ENCODE measurements at places on chromosomes 6 and 20.
A peak's percentile ranks its signal among the peaks of the same experiment; 100 is the strongest.

GRCh38 chr20:13800728-13801134, 15.9 kb downstream of the NDUFAF5 start:
- DNase-seq: peak; percentile 90

GRCh38 chr6:105894556-105894955, 191.6 kb upstream of the PRDM1 start:
- no peak for DNase-seq

DNA sequence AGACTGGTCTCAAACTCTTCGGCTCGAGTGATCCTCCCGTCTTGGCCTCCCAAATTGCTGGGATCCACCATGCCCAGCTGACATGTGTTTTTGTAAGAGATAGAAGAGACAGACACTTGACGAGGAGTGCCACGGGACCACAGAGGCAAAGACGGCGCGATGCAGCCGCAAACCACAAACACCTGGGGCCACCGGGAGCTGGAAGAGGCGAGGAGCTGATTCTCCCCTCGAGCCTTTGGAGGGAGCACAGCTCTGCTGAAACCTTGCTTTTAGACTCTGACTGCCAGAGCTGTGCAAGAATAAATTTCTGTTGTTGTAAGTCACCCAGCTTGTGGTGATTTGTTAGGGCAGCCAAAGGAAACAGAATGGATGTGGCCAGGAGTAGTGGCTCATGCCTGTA, 46.9 kb downstream of the TFAP2C start:
- no peak for DNase-seq

- DNase-seq: peak; percentile 55
Observed at GRCh38 chr6:9520417-9521151, 894.3 kb downstream of the TFAP2A start.

DNA sequence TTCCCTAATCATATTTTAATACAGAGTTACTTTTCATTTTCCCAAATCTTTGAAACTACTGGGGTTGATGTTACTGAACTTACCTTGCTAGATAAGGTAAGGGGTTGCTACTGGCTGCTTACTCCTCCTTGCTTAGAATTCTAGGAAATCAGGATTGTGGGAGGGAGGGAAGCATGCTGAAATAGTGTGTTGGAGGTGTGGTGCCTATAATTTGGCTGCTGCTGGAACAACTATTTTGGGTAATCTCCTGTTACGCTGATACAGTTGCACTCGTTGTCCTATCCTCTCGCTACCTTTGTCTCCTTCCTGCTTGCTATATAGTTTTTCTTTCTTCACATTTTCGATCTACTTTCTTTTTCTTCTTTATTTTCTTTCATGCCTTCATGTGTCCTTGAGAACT, 83.7 kb downstream of the BMP2 start:
- DNase-seq: no peak

DNA sequence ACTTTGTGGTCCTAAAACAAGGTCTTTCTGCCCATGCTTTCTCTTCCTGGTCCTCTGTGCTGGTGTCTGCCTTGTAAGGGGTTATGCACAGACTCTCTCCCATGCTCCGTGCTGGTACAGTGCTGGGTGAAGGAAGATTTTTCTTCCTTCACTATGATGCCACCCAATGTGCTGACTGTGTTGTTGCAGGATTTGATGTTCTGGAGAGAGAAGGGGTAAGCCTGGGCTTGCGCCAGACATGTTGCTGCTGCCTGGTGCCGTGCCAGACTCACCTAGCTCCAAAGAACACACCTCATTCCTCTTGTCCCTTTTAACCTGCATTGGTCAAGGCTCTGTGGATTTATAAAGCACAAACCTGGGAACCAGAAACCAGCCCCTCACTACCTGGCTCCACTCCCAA, 28.4 kb upstream of the ARMH2 start:
- no peak for DNase-seq

Data from GM03348 (cell line).